ENCODE measurements at places on chromosomes 5 and 9.
A peak's percentile ranks its signal among the peaks of the same experiment; 100 is the strongest.

DNA sequence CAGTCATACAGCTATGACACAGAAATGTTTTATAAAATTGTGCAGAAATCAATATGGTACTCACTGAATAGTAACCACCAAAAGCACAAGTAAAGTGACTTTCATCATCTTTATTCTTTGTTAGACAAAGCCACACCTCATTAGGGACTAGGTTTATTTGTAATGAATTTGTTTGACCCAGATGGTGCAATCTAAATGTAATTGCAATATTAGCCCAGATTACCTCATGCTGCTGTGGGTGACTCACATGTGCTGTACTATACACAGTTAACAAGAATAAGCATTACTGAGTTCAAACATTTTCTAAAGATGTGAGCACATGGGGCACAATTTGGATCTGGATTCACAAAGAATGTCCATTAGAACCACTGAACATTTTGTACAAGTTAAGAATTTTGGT is 759.3 kb upstream of the TYRP1 start:
- no peak for DNase-seq

DNA sequence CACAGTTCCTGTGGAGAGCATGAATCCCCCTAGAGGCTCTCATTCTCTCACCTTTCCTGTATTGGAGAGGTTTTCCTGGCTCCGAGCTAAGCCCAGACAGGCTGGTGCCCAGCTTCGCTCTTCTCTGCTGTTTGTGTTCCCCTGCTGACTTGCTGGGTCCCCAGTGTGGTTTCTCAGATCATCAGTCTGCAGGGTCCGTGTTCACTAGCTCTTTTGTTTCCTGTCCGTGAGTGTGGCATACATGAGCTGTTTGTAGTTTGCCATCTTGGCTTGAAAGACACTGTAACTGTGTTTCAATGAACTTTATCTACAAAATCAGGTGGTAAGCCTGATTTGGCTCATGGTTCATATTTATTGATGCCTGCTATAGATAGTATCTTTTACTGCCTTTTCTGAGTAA is 23.8 kb downstream of the LOX start:
- no peak for DNase-seq

- DNase-seq = no peak
Observed at GRCh38 chr5:31680528-31680927, 41.6 kb downstream of the PDZD2 start.

GRCh38 chr5:149901511-149901910 is 43.1 kb downstream of the PDE6A start:
- DNase-seq = no peak

GRCh38 chr9:137470785-137471184 is 11.7 kb upstream of the NSMF start:
- no peak for DNase-seq

GRCh38 chr5:139849942-139850341 is 54.3 kb downstream of the PSD2 start:
- no peak for DNase-seq

DNA sequence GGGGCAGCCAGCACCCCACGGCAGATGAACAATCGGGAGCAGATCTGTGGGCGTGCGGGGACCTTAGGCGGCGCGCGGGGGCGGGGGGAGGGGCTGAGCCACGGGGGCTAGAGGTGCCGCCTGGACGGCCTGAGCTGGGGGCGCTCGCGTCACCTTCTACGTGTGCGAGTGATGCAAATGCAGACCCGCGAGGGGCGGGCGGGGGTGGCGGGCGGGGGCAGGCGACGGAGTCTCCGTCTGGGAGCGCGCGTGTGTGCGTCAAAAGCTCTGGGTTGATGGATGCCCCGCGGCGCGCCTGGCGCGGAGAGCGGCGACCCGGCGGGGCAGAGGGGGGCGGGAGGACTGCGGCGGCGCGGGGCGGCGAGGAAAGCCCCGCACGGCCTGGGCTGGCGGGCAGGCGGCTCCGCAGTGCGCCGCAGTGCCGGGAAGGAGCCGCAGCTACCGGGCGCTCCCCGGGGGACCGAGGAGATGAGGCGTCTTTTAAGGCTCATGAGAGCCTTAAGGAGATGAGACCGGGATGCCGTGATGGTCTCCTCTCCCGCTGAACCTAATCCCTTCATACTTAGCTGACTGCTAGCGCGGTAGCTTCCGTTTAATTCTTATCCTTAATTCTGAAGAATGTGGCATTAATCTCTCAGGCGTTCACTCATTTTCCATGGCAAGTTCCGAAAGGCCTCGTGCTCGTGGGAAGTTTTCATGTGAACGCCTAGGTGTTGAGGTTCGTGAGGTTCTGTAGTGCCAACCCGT is 1.5 kb downstream of the SV2C start:
- no peak for DNase-seq

- DNase-seq = no peak
Observed at GRCh38 chr9:89515416-89515815, 17.5 kb upstream of the SEMA4D start.

- no peak for DNase-seq
Observed at GRCh38 chr5:137147346-137147745, 351.8 kb downstream of the SPOCK1 start.

- DNase-seq = peak; percentile 38
Observed at GRCh38 chr9:137227054-137227852, at the start of gene RNF224. TSS of gene RNF224 (plus strand) at chr9:137227502. CDS start at chr9:137228336, 834 bp downstream.

DNA sequence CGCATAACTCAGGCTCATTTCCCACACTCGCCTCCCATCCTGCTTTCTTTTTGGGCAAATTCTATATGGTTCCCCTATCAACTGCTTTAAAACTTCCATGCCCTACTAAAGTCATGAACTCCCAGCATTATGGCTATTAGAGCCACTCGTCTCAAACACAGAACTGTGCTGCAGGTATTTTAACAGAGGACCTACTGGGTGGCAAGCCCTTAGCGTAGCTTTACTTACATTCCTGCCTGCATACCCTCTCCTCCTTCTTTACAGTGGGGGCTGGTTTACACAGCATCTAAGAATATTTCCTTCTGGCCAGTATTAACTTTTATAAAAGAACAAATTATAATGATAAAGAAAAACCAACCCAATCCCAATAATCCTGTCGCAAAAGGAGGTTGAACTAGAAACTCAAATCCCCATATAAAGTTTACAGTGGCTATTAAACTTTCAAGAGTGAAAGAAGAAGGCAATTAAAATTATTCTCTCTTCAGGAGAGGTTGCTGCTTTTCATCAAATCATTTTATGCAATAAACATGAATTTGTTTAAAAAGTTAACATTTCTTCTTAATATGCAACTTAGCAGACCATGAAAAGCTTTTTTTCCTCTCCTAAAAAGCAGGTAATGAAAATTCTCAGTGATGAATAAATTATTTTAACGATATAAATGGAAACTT is 100.6 kb downstream of the ELAVL2 start:
- DNase-seq = no peak

GRCh38 chr9:127717766-127718165 is 1.9 kb downstream of the TTC16 start:
- no peak for DNase-seq

DNA sequence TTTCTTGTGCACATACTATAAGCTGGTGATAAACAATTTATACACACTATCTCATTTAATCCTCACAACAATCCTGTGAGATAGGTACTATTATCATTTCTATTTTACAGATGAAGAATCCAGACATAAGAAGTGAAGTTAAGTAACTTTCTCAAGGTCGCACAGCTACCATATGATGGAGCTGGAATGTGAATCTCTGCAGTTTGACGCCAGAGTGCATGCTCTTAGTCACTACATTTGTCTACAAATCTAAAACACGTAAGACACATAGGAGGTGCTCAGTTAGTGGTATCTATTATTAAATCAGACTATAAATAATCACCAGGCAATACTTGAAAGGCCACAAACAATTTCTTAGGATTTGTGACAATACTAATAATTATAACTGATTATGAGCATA is 45.0 kb upstream of the CDKN2B start:
- DNase-seq = no peak

Measured in T1000 (cell line).